Omental fat pad (tissue), 4 donors: ENCODE measurements at places on chromosomes 6 and 20. TPM values are rescaled to one million over a fixed set of nuclear protein-coding genes. Genes with fewer than 3 reads are reported as not detected.

- DNase-seq, result no peak
Measured at GRCh38 chr20:20624914-20625313, 87.5 kb downstream of the RALGAPA2 start.

DNA sequence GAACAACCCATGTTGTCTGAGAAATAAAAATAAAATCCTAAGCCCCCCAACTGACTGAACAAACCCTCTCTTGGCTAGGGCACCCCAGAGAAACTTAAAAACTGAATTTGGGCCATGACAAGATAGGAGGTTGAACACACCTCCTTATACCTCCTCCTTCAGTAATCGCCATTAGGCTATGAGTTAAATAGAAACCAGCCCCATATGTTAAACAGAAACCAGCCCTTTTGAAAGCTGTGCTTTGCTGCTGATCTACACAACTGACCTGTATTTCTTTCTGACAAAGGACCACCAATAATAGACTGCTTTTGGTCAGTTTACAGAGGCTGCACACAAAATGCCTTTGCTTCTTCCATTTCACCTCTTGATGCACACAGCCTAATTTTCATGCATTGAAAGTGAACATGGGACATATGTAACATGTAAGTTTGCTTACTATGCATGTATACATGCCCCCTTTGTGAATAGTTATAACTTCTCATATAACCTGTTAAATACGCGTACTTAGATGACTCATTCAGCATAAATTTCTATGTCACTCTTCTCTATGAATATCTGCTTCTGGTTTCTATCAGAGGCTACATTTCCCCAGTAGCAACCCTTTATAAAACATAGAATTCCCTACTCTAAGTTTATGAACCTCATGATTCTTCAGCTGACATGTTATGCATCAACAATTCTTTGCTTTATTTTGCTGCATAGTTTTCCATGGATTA, 462.9 kb downstream of the COL12A1 start:
- no peak for DNase-seq

DNA sequence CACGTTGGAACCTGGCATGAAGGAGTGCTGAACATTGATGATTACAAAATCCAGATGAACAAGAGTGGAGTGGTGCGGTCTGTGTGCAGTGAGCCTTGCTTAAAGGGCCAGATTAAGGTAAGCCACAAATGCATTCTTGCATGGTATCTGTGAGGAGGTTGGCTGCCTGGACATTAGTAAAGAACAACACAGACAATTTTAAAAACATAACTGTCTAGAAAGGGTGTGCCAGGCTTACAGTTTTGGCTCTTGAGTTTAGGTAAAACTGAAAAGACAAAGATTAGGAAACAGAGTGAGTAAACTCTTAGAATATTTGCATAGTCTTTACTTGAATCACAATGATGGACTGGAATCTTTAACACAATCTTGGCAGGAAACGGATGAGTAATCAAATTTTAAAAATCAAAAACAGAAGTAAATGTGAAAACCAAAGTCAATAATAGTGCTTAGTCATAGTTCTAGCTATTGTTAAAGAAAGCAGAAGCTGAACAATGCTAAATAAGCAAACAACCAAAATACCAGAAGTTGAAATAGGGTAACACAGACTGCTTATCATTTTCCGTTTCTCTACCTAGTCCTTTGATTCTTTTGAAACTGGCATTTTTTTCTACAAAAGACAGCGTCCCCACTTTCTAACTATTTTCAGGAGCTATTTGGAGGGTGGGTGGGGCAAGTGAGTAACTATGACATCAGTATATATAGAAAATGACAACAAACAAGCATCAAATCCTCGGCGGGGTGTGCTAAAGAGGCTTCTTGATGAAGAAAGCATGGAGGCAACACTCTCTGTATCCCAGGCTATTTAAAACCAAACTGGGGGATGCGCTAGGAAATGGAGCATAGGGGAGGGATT, 185.8 kb upstream of the RAB32 start:
- no peak for DNase-seq

CDH4 gene
- total RNA-seq, result not detected

FAM209B gene
- total RNA-seq, result not detected

MAPK13 gene
- 27.5 TPM for total RNA-seq
